ENCODE measurements at places on chromosomes 1 and 21.

DNA sequence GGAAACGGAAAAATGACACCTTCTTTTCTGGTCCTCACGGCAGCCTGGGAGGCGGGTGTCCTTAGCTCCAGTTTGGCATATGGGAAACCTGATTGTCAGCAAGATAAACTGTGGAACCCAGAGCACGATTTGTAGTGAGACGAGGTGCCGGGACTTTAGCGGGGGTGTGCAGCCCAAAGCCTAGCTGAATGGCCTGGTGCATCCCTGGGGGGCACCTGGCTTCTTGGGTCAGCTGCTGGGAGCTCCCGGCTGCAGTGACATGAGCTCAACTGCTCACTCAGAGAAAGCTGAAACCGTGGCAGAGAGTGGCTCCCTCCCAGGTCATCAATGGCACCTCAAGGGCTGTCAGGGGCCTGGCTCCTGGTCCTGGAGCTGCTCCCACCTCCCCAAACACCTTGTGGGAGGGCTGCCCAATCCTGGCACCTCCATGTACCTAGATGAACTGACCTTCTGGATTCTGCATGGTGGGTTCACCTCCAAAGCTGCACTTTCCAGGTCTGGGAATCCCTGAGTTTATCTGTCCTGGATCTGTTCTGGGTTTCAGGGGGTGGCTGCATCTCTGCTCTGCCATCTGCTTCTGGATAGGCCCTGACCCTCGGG, 260.5 kb downstream of the MATN1 start:
- DNase-seq, result no peak

- peak; percentile 1 for DNase-seq
These were observed 12.3 kb downstream of the SLC35E2B start for GRCh38 chr1:1680031-1680911.

DNA sequence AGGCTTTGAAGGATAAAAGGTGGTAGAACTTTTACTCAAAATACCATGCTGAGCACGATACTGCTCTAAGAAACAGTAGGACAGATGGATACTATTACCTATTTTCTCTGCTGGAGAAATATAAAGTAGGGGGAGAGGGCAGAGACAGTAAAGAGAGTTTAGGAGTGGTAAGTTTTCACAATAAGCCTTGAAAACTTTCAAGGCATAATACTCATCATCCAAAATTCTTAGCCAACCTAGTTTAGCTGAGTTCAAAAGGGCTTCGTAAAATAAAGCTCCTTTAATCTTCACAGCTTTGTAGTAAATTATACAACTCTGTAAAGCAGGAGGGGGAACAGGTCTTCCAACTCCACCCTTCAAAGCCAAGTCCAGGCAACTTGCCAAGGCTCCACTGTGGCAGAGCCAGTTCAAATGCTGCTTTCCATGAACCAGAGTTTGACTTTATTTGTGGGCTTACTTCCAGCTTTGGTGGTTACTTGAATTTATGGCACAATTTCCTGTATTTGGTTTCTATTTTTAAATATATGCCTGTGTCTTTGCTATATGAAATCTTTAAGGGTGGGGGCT, 15.5 kb downstream of the TEX38 start:
- DNase-seq, result peak; percentile 22

GRCh38 chr1:34013958-34014737, 150.3 kb downstream of the HMGB4 start:
- DNase-seq, result peak; percentile 79

All from iPS-NIHi11 (cell line).